ENCODE measurements at places on chromosomes 3 and 15.

GRCh38 chr3:48599509-48600285 is 4.6 kb upstream of the COL7A1 start:
- DNase-seq: no peak

DNA sequence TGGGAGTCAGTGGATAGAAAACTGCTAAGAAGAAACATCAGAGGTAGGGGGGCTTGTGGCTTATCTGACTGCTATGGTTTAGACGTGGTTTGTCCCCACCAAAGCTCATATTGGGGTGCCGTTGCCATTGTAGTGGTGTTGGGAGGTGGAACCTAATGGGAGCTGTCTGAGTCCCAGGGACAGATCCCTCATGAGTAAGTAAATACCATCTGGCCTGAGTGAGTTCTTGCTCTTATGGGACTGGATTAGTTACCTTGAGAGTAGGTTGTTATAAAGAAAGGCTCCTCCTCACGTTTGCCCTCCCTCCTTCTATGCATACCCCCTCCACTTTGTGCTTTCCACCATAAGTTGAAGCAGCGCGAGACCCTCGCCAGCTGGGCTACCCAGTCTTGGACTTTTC is 53.4 kb upstream of the VILL start:
- DNase-seq: no peak

DNA sequence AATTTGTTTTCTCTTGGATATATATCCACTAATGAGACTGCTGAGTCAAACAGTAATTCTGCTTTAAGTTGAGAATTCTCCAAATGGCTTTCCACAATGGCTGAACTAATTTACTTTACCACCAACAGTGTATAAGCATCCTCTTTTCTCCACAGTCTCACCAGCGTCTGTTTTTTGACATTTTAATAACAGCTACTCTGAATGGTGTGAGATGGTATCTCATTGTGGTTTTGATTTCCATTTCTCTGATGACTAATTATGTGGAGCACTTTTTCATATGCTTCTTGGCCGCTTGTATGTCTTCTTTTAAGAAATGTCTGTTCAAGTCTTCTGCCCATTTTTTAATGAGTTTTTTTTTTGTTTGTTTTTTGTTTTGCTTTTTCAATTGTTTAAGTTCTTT is 206.2 kb downstream of the CTNNB1 start:
- no peak for DNase-seq

DNA sequence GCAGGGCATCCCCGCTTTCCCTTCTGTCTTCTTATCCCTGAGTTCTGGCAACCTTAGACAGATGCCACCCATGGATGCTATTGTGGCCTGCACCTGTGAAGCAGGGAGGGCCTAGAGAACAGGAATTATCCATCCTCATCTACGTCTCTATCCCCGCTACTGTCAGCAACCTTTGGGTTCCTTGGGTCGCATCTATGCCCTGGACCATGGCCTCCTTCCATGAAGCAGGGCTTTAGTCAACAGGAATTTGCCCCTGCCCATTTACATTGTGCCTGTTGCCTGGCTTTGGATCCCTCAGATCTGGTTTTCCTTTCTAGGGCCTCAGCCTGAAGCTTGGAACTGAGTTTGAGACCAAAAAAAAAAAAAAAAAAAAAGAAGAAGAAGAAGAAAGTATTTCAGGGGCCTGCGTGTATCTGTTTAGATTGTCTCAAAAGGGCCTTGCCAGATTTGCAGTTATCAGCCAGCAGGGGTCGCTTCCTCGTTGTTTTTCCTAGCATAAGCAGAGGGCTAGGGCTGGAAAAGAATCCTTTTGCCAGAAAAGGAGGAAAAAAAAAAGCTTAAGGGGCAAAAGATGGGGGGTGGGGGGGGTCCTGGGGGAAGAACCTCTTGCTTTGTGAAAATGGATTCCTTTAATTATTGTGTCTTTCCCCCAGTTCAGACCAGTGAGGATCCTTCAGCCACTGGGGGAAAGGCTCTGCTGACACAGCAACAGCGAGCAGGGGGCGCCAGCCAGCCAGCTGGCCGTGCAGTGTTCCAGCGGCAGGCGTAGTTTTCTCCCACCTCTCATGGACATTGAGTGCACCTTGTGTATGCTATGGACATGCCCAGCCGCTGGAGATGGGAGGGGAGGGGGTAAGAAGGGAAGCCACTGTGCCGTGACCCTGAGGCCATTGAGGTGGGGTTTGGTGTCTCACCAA is 65.7 kb upstream of the ALDH1L1 start:
- DNase-seq: no peak

- no peak for DNase-seq
Measured at GRCh38 chr3:42270561-42270960, 4.6 kb upstream of the CCK start.

DNA sequence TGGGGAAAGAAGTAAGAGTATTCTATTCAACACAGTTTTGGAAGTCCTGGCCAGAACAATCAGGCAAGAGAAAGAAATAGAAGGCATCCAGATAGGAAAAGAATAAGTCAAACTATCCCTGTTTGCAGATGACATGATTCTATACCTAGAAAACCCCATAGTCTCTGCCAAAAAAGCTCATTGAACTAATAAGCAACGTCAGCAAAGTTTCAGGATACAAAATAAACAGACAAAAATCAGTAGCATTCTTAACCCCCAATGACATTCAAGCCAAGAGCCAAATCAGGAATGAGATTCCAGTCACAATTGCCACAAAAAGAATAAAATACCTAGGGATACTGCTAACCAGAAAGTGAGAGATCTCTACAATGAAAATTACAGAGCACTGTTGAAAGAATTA is 99.4 kb upstream of the MITF start:
- DNase-seq: no peak

DNA sequence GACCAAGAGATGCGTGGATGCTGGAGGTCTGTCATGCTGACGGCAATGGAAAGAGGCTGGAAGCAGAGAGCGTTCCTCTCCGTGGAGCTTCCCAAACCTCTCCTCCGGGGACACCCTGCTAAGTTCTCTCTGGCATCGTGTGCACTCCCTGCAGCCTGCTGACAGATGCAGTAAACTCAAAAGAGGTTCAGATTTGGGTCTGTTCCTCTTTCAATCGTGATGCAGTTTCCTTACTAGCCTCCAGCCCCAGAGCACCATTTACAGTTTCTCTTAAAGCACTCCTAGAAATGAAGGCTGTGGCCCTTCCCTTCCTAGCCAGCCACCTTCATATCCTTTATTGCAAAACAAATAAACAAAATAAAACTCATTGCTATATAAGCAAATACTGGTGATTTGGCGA is 47.3 kb upstream of the LRRC58 start:
- no peak for DNase-seq

- DNase-seq: peak; percentile 8
Measured at GRCh38 chr3:160343132-160343531, 55.9 kb downstream of the IFT80 start.

DNA sequence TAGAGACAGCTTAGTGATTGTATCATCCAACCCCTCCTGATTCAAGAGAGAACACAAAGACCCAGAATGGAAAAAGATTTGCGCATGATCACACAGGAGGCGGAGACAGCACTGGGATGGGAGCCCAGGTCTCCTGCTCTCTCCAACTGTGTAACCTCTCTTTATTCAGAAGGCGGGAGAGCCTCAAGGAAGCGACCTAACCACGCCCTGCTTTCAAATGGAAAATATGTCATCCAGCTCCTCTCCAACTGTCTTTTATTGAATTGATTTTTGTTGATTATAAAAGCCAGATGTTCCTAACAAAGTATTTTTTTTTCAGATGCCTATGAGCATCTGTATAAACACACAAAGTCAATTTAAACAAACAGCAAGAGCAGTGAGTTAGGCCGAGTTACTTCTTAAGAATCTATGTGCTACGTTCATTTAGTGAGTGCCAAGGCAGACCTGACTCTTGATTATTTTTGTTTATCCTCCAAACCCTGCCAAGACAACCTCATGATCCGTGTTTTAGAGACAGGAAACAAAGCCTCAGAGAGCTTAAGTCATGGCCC is 74.5 kb downstream of the BFSP2 start:
- no peak for DNase-seq

DNA sequence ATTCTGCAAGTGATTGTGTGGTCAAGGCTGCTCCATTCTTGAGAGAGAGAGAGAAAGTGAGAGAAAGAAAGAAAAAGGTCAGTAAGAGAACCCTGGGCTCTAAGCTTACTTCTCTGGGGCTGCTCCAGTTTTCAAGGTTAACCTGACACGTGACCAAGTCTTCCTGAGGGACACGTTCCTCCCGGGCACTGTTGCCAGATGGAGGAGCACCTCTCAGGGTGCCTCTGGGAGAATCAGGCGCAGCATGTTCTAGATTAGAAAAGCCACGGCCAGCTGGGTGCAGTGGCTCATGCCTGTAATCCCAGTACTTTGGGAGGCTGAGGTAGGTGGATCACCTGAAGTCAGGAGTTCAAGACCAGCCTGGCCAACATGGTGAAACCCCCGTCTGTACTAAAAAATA is 60.8 kb downstream of the ITGA11 start:
- DNase-seq: no peak

GRCh38 chr3:152944671-152945070 is 109.7 kb downstream of the P2RY1 start:
- DNase-seq: no peak

GRCh38 chr3:5304789-5305683 is 117.5 kb downstream of the EDEM1 start:
- peak; percentile 39 for DNase-seq

GRCh38 chr3:126212620-126213378 is 32.4 kb upstream of the ALDH1L1 start:
- DNase-seq: peak; percentile 37

DNA sequence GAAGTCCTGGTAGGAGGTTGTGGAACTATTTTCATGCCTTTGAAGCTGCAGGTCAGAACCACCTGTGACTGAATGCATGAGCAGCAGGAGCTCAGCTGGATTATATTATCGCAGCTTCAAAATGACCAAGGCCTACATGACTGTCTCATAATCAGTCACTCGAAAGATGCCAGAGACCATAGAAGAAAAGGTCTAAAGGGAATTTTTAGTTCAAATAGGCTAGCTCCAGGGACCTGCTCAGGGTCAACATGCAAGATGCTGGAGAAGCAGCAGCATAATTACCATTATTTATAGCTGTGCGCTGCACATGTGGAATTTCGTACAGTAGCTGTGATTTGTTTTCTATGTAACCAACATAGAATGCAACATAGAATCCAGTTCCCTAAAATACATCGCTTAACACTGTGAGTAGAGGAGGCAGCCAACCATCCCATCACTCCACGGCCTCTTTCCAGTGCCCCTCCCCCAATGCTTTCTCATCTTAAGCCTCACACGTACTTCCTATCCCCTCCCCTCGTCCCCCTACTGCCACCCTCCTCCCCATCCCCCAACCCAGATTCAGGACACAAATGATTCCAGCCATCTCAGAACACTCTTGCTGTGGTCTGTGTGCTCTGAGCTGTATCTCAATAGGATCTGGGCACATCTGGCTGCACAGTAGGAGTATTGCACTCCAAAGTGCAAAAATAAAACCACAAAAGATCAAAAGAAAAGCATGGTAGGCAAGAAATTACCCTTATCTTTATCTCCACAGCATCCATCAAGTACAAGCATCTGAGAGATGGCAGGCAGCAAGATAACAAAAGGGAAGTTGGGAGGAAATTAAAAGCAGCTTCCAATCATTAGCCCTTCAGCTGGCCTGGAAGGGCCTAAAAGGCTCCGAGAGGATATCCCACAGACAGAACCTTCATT is 352.8 kb upstream of the SEMA6D start:
- no peak for DNase-seq

- no peak for DNase-seq
Measured at GRCh38 chr15:73597036-73597638, 36.1 kb downstream of the NPTN start.

GRCh38 chr3:176785171-176785570 is 412.1 kb downstream of the TBL1XR1 start:
- no peak for DNase-seq

- DNase-seq: peak; percentile 13
Measured at GRCh38 chr3:114214542-114215341, 22.6 kb downstream of the ZNF80 start.

- no peak for DNase-seq
Measured at GRCh38 chr3:93867425-93867824, 106.3 kb downstream of the PROS1 start.

GRCh38 chr3:42829083-42829627 is 19.9 kb downstream of the ACKR2 start:
- no peak for DNase-seq

DNA sequence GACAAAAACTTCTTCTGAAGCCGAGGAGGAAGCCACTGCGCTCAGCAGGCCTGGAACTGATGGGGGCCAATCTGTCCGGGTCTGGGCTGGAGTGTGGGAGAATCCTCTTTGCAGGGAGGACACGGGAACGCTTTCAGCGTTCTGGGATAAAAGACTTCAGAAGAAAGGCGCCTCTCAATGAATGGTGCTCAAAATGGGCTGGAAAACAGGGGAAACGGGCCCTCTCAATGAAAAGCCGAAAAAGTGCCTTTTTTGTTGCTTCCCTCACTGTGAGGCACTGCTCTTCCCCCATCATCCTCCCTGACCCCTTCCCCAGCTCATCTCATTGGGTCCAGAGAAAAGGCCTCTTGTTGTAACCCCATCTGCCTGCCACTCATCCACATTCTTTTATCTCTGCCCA is 119.5 kb upstream of the LRIG1 start:
- DNase-seq: no peak

- DNase-seq: peak; percentile 77
Measured at GRCh38 chr15:90620379-90621067, 90.8 kb downstream of the CRTC3 start.

DNA sequence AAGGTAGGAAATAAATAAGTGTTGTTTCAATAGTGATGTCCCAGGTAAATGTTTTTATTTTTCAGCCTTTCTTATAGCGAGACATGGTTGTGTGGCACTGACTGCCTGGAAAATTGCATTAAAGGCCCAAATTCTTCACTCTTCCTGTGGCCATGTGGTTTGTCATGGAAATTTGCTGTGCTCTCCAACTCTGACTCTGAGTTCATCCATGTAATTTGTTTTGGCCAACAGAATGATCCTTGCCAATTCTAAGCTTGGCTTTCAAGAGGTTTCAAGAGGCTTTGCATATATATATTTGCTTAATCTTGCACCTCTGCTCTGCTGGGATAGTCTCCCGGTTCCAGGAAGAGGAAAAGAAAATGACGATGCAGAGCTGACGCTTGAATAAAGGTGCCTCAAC is 107.5 kb upstream of the ARHGEF26 start:
- DNase-seq: no peak

DNA sequence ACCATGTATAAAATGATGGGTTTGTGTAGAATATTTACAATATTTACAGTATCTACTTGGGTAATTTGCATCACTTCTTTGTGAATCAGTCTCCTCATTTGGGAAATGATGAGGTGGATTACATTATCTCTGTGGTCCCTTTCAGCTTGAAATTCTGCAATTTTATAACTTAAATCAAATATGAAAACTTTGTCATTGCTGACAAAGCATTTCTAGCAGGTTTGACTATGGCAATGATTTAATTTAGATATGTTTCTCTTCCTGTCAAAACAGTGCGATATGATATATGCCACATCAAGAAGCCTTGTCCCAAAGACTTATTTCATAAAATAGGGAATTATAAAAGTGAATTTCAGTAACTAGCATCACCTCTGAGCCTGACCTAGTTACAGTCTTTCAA is 315.8 kb upstream of the MEIS2 start:
- DNase-seq: no peak

GRCh38 chr3:146470425-146470990 is 1.1 kb upstream of the PLSCR2 start:
- no peak for DNase-seq

All from GM13977 (cell line).